ENCODE measurements at places on chromosomes 12 and 14.
A peak's percentile ranks its signal among the peaks of the same experiment; 100 is the strongest.

- no peak for DNase-seq
Observed at GRCh38 chr12:22325218-22325617, 9.3 kb downstream of the ST8SIA1 start.

- DNase-seq, result no peak
Observed at GRCh38 chr12:116194935-116195431, 82.5 kb downstream of the MED13L start.

GRCh38 chr12:102971227-102971626 lies 13.8 kb downstream of the ASCL1 start:
- DNase-seq, result no peak

GRCh38 chr12:93089805-93090569 lies 160.9 kb upstream of the EEA1 start:
- no peak for DNase-seq

GRCh38 chr14:31993521-31993951 lies 83.6 kb upstream of the ARHGAP5 start:
- no peak for DNase-seq

- peak; percentile 20 for DNase-seq
Observed at GRCh38 chr12:95608252-95609033, 57.2 kb upstream of the USP44 start.

DNA sequence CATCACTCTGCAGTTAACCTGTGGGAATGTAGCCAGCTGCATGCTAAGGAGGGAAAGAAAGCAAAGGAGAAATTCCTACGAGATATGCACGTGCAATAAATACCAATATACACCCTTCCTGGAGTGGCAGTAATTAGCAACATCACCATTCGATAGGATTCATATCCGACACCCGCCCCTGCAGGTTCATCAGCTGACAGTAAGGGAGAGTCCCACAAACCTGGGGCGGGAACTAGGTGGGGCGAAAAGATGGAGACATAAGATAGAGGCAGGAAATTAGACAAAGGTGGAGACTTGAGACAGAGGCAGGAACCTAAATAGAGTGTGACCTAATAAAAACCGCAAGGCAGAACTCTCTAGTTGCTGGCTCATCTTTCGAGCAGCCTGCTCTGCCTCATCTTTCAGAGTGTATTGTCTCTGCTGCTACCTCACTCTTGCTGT lies 51.6 kb downstream of the PLEKHG3 start:
- no peak for DNase-seq

GRCh38 chr14:35215110-35215813 lies 76.9 kb upstream of the PSMA6 start:
- DNase-seq, result peak; percentile 19
